AG09319 (cell line): ENCODE measurements at places on chromosomes 2 and 18.
A peak's percentile ranks its signal among the peaks of the same experiment; 100 is the strongest.

DNA sequence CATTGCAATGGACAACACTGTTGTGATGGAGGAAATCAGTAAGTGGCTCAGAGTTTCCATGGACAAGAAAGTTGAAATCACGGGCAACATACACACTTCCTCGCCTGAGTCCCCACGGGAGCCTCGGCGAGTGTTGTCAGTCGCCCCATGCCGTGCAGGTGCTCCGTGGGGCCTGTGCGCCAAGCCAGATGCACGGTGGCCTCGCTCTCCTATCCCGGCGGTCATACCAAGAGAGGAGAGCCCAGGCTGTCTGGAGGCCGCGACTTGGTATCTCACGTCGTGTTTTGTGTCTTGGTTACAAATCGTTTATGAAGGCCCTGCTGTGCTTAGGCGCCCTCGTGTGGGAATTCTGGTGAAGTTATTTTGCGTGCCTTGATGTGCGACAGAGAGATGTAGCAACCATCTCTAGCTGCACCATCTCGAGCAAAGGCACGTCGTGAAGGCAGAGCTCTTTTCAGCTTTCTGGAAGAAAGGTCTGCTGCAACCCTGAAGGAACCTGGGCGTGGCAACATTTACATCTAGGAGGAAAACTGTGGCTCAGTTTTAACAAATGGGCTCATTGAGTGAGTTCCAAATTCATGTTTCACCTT lies 21.8 kb downstream of the ATG4B start:
- peak; percentile 40 for DNase-seq

DNA sequence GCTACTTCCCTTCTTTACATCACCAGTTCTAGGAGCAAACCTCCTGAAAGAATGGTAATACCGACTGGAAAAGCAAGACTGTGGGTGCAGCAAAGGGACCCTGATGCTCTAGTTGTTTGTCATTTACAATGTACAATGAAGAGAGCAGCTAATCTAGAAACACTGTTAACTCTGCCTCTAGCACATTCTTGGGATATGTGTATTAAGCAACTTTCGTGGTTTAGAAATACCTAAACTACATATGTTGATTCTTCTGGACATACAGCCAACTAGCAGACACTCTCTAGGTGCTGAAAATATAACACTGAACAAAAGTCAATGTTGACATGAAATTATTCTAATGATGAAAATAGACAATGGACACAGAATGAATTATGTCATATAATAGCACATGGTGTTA lies 440.3 kb upstream of the MC4R start:
- DNase-seq, result no peak

- no peak for DNase-seq
Measured at GRCh38 chr2:201882353-201883090, 76.2 kb downstream of the CDK15 start.

- DNase-seq, result no peak
Measured at GRCh38 chr2:53787614-53788289, 908 bp downstream of the ERLEC1 start.

DNA sequence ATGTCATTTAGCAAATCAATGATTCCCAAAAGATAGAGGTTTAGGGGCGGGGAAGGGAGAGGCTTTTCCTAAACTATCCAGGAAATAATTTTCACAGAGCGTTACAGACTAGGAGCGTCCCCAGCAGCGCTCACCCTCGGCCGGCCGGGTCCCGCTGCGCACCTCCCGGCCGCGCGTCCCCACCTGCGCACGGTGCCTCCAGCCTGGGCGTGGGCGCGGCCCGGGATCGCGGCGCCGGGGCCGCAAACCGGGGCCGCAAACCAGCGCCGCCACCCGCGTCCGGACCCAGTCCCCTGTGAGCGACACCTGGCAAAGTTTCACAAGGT lies 684 bp upstream of the ZCCHC2 start:
- no peak for DNase-seq
